ENCODE measurements at places on chromosomes 4 and X.

- DNase-seq = no peak
These were observed 222.4 kb downstream of the GPAT3 start for GRCh38 chr4:83758285-83758684.

DNA sequence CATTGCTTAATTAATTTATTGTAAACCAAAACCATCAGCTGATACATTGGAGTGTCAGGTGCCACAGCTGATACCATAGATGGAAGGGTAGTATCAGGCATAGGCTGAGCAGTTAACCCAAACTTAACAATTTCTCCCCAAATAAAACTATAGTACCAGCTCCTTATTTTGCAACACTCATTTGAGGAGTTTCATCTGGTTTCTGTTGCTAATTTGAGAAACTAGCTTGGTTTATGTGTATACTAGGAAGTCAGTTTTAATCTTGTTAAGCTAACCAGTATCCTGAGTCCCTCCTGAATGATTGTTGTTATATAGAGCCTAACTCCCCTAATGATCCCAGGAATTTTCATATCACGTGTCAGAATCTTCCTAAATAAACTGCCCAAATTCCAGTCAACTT lies 12.7 kb downstream of the DCAF16 start:
- no peak for DNase-seq

DNA sequence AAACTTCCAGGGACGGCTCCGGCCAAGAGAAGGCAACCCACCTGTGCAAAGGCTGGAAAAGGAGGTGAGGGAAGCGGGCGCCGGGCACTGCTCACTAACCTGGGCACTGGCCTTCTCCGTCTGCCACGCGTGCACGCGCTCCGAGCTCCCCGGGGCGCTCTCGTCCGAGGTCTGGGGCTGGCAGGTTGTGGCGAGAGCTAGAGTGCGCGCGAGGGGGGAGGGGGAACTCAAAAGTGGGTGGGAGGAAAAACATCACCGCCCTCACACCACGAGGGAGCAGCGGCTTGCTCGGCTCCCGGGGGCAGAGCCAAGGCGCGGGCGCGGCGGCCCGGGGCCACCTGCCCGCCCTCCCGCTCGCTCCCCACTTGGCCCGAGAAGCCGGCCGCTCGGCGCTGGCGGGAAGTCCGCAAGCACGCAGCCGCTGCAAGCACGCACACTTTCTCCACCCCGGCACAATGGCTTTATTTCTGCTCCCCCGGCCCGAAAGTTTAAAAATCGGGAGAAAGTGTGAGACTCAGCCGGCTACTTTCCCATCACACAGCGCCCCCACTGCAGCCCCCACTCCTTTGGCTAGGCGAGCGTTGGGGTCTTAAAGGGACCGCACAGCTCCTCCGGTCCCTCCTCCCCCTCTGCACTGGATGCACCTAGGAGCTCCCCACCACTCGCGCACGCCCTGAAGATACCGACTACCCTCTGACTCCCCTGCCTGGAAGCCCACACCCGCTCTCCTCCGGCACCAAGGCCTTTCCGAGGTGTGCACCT lies at the start of gene CHRDL1:
TSS of gene CHRDL1 (minus strand) at position 173 of the 762 bp plus-strand sequence. CDS start 3,636 bp downstream, outside the sequence.
- DNase-seq = no peak

GRCh38 chr4:153771046-153771445 lies 11.2 kb upstream of the RNF175 start:
- DNase-seq = no peak
